Stimulated activated CD4-positive, alpha-beta T cell treated with anti-CD3 and anti-CD28 coated beads, TNF-alpha, amount 100 ng/mL, for 24 hours (primary cell): ENCODE measurements at places on chromosomes 2 and 18.

GRCh38 chr2:173153301-173153885 lies 77.7 kb downstream of the MAP3K20 start:
- DNase-seq = no peak

DNA sequence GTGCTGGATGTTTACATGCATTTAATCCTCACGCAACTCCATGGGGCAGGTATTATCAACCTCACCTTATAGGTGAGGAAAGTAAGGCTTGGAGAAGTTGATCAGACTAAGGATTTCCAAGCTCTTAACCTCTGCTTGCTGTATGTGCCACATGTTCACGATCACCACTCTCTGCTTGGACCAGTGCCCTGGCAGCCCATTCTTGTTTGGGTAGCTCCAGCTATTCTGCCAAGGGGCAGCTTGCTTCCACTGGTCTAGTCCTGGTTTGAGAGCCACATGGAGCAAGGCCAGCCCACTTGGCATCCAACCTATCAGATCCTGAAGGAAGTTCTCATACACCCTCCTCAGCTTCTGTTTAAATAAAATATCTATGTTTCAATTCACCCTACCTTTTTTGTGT lies 14.3 kb downstream of the PLB1 start:
- no peak for DNase-seq

DNA sequence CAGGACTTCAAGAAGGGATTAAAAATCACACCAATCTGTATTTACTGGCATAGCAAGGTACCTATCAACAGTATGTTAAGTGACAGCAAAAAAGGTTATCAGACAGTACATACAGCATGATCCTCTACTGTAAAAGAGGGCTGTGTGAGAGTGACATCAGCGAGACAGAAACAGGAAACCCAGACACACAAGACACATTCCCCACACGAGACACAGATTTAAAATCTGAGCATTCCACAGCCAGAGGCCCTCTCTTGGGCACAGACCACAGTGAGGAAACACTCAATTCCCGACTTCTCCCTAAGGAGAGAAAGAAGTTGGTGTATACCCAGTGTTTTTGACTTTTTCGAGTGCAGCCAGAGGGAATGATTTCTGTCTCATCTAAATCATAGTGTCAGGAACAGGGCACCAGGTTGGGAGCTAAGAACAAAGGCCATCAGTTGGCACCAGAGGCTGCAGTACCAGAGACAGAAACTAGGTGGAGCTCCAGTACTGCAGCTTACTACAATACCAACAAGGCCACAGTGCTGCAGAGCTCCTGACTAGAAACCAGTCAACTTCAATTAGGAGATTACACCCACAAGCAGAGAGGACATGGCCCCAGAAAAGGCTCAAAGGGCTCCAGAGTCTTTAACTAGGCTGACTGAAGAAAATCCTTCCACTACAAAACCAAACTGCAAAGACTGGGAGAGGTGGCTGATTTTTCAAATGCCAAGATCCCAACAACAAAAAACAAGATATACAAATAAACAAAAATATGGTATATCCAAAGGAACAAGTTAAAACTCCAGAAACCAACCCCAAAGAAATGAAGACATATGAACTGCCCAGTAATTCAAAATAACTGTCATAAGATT lies 41.0 kb downstream of the UNC50 start:
- peak; percentile 78 for DNase-seq

- no peak for DNase-seq
Observed at GRCh38 chr18:44626807-44627206, 53.9 kb upstream of the SETBP1 start.

GRCh38 chr2:8926356-8926755 lies 77.1 kb downstream of the MBOAT2 start:
- no peak for DNase-seq

DNA sequence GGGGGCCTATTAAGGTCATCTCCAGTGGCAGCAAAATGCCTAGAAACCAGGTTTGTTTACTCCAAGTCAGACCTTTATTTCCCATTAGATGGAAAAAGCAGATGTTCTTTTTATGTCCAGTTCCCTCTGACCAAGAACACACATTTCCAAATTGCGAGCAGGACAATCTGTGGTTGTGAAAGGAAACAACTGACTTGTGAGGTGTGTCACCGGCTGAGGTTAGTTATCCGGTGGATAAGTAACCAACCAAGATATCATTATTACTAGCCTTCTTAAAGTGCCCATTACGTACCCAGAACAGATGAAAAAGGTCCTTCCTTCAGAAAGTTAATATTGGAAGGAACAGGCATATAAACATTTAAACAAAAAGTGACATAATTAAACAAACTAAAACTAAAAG lies 112.9 kb downstream of the THADA start:
- DNase-seq = no peak

DNA sequence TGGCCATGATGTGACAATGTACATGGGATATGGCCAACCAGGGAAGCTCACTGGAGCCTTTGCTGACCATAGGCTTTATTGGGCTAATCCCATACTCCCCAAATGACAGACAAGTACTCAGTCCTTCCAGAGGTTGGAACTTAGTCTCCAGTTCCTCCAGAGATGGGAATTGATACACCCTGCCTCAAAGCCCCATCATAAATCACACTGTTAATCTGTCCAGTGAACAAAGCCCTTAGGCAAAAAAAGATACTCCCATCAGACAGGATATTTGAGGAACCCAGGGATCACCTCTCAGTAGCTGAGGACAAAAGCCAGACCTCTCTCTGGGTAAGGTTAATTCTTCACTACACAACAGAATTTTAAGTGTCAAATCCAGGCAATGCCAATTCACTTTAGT lies 247.5 kb upstream of the CDH20 start:
- DNase-seq = no peak

DNA sequence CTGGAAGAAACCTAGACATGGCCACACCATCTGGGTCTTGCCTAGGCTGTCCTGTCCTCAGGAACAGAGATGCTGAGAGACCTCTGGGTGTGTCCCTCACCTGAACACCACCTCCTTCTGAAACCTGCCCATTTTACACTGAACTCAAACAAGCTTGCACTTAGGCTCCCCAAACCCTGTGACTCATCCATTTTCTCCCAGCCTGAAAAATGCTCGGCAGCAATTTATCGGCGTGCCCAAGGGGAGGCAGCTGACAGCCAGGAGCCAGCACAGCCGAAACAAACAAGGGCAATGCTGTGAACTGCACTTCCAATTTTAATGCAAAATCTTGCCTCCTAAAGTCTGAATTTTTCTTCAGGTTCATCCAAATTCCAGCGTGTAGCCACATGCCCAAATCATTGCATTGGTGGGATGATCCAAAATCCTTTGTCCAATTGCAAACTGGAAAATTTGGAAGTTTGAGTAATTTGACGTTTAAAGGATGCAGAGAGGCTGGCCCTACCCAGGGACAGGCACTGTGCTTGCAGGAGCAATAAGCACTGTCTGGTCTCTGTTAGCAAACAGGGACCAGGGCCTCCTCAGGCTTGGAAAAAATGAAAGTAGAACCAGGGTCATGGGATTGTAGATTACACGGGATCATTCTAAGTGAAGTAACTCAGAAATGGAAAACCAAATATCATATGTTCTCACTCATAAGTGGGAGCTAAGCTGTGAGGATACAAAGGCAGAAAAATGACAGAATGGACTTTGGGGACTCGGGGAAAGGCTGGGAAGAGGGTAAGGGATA lies 67.7 kb downstream of the GALNT14 start:
- no peak for DNase-seq

GRCh38 chr2:56871644-56872043 lies 687.9 kb downstream of the CCDC85A start:
- no peak for DNase-seq

- DNase-seq = no peak
Observed at GRCh38 chr2:30561349-30561748, 114.3 kb downstream of the LCLAT1 start.

GRCh38 chr2:213189001-213189899 lies 37.8 kb upstream of the IKZF2 start:
- no peak for DNase-seq

GRCh38 chr18:36284671-36285295 lies 12.7 kb upstream of the FHOD3 start:
- DNase-seq = peak; percentile 30

DNA sequence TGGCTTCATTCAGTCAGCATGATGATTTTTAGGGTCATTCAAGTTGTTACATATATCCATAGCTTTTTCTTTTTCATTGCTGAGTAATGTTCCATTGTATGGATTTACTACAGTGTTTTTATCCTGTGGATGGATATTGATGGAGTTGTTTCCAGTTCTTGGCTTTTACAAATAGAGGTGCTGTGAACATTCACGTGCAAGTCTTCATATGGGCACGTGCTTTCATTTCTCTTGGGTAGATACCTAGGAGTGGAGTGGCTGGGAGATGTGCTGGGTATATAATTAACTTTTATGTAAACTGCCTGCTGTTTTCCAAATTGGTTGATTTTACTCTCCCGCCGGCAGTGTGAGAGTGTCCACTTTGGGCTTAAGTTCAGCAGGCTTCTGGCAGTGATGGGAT lies 16.5 kb downstream of the AGAP1 start:
- DNase-seq = no peak

GRCh38 chr18:2982452-2983269 lies 30.3 kb downstream of the LPIN2 start:
- DNase-seq = no peak
